Stimulated activated CD8-positive, alpha-beta memory T cell treated with anti-CD3 and anti-CD28 coated beads, Interleukin-15, amount 100 ng/mL, for 48 hours (primary cell): ENCODE measurements at places on chromosomes 5 and 9.

DNA sequence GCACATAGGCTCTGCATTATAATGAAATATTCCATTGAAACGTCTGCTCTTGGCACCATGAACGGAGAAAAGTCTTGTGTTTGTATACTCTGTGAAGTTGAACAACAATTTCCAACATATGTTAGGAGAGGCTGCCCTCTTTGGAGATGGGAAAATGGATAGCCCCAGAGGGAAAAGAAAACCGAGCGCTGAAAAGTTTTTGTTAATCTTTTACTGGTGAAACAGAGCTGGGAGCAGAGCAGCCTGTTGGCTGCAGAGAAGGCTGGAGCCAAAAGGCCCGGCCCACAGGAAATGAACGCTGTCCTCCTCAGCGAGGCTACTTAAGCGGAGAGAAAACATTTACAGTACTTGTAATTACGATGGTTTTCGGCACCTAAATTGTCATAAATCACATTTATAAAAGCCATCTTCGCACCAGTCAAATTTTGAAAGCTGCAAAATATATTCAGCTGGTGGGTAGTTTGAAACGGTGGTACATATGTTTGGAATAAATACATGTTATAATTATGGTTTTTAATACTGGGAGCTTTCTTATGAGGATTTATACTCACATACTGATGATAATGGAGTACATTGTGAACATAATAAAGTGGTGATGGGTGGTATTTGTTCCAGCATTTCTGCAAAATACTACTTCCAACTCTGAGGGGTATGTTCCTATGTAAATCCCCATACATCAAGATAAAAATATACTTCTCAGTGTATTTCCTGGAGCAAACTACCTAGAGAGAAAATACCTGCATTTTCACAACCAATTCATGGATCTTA lies 129.6 kb upstream of the CNTLN start:
- no peak for DNase-seq

DNA sequence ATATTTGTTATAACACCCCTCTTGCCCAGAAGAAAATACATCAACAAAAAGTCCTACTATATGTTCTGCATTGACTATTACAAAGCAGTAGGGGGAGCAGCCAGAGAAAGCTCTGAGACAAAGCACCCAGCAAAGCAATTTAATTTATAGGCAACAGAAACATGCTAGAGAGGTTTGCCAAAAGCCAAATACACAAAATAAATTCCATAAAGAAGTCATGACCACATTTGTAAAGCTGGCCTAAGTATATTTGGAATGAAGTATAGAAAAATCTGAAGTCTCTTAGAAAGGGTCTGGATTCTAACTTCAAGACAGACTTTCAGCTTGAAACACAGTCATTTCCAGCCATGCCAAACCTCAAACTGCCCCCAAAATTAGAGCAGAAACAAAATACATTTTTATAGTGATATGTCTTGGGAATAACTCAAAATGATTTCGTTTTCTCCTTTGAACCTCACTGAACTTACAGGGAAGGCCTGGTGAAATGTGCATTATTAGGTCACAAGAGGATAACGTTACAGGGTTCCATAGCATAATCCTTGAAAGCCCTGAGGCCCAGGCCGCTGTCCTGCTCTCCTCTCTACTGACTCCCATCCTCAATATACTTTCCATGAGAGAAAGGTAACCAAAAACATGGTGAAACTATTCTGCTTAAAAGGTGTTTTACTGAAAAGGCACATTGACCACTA lies 451.8 kb downstream of the RAB3C start:
- no peak for DNase-seq

GRCh38 chr5:107766972-107767371 lies 96.2 kb upstream of the EFNA5 start:
- no peak for DNase-seq

DNA sequence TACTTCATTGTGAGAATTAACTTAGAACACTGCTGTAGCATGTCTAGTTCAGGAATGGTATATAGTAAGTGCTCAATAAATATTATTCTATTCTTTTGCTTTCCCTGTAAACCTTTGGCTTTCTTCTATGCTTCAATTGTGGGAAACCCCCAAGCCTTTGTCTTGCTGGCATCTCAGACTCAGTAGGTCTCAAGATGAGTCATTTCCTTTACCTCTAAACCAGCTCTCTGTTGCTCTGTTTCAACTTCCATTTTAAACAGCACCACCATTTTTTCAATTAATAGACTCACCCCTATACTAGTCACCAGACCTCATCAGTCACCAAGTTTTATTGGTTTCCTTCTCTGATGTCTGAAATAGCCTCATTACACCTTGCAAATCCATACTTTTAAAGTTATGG lies 43.5 kb downstream of the DMAC1 start:
- no peak for DNase-seq
